ENCODE measurements at places on chromosomes 7 and 10.

DNA sequence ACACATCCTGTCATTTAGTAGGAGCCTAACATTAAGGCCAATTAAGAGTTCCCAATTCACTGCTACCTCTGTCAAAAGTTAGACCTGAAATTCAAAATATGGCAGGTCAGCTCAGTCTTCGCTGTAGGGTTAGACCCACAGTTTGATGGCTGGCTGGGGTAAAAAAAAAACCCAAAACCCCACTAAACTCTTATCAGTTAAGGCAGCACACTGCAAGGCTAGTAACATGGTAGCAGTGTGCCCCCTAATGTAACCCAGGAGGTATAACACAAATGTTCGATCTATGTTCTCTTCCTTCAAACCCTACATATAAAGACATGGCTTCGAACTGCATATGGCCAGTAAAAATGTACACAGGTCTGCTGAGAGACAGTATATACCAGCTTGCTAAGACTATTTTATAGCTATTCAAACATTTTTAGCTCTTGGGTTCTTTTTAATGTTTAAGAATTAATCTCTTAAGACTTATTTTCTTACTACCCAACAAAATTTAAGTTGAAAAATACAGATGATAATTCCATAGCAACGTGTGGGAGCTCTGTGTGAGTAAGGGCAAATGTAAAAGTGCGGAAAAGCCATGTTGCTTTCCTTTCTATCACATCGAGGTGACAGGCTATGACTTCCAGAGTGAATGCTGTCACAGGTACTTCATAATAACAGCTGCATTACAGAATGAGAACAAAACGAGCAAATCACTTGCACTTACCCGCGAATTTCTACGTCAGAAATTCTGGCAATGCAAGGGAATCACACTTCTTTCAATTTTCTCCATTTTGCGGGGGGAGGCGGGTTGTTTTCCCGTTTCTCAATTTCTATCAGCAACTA, 168.4 kb upstream of the IMMP2L start:
- DNase-seq, result no peak

DNA sequence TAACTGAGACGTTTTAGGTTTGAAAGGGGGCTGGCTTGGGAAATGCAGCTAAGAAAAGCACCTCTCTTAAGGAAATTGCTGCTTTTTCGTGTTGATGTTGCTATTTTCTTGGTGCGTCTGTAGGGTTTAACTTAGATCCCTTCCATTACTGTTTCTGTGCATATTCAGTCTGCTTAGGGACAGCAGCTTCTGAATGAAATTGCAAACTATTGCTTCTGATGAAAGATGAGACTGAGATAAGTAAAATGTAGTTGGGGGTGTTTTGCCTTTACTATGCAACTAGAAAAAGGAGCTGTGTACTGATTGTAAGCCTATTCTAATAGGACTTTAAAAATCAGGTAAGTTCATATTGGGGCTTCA, 772 bp downstream of the HDAC9 start:
- no peak for DNase-seq

GRCh38 chr7:138961159-138961558, 20.0 kb downstream of the KIAA1549 start:
- peak; percentile 69 for DNase-seq

- DNase-seq, result peak; percentile 62
These were observed at the start of gene PYROXD2 for GRCh38 chr10:98414932-98415730. PYROXD2 (minus strand) TSS chr10:98415182; CDS start chr10:98415135, 47 bp downstream.

- DNase-seq, result no peak
These were observed 14.5 kb downstream of the XRCC2 start for GRCh38 chr7:152661479-152661878.
